NCI-H1092 treated with DMSO at 0.1 percent for 48 hours (cell line): ENCODE measurements at places on chromosomes 4 and X.

DNA sequence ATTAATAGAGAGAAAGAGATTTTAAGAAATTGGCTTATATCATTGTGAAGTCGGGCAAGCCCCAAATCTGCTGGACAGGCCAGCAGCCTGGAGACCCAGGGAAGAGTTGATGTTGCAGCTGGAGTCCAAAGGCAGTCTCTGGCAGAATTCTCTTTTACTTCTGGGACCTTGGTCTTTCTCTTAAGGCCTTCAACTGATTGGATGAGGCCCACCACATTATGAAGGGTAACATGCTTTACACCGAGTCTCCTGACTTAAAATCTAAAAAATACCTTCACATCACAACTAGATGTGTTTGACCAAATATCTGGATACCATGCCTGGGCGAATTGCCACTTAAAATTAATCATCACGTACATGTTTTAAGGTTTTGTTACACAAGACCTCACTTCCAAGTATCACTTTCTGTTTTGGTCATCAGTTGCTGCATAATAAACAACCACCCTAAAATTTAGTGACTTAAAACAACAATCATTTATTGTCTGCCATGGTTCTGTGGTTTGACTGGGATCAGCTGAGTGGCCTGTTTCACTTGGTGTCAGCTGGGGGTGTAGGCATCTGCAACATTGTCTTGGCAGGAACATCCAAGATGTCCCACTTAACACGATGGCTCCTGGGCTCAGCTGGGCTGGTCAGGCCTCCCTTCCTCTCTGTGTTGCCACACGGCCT is 3.4 kb downstream of the CD38 start:
- no peak for DNase-seq

GRCh38 chr4:79049840-79050540 is 110.8 kb upstream of the PAQR3 start:
- peak; percentile 95 for DNase-seq

- DNase-seq: no peak
These were observed 140.5 kb downstream of the ASB9 start for GRCh38 chrX:15129412-15129811.

GRCh38 chr4:9971711-9972110 is 49.6 kb downstream of the SLC2A9 start:
- peak; percentile 9 for DNase-seq

GRCh38 chrX:25083661-25084060 is 67.9 kb upstream of the ARX start:
- DNase-seq: no peak

- no peak for DNase-seq
These were observed 21.3 kb downstream of the ZNF721 start for GRCh38 chr4:477686-478085.

DNA sequence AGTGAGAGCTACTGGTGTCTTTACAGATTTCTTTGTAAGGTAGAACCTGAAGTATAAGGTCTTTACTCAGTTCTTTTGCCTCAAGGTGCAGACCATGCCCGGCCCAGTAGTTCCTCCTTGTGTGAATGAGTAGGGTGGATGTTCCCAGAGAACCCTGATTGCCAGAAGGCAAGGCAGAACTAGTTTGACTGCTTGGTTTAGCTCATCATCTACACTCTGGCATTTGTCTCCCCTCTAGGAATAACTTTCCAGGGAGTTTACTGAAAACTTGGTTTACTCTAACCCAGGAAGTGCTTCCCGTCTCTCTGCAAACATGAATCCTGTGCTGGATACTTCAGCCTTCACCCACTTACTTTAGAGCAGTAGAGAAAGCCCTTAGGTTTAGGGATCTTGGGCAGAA is 29.1 kb downstream of the MCUB start:
- DNase-seq: no peak

GRCh38 chr4:87015416-87015815 is 80.6 kb downstream of the AFF1 start:
- DNase-seq: no peak

DNA sequence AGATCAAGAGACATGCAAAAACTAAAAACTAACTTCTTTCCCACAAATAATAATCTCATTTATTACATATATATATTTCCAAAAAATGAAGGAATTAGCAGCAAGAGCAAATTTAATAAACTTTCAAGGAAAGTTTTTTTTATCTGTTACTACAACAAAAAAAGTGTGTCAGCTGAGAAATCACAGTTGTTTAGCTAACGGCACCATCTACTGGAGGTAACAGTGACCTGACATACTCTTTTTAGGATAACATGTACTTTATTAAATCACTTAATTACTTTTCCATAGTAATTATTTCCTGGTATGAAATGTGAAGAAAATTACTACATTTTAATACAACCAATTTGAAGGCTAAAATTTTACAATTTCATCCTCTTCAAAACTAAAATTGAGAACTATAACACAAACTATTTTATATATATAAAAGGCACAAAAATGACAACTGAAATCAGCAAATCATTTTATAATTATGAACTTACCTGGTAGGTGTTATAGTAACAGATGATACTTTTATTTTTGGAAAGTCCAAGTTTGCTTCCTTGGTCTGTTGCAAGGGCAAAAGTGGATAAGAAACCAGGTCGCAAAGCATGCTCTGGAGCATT is 9.1 kb downstream of the LAMTOR3 start:
- DNase-seq: peak; percentile 6

- DNase-seq: no peak
These were observed 103.1 kb downstream of the ARAP2 start for GRCh38 chr4:36141186-36141585.

- no peak for DNase-seq
These were observed 49.6 kb downstream of the PROM1 start for GRCh38 chr4:16034010-16034748.

DNA sequence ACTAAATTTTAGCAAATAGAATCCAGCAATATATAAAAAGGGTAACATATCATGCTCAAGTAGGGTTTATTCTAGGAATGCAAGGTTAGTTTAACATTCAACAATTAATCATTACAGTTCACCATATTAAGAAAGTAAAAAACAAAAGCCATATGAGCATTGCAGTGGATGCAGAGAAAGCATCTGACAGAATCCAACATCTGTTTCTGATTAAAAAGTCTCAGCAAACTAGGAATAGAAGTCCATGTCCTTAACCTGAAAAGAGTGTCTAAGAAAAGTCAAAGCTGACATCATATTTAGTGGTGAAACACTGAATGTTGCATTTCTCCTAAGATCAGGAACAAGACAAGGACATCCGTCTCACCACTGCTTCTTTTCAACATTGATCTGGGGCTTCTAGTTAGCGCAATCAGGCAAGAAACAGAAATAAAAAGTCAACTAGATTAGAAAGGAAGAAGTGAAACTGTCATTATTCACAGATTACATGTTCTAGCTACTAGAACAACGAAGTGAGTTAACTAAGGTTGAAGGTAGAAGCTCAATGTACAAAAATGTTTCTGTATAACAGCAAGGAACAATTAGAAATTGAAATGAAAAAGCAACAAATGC is 49.3 kb downstream of the MRPL1 start:
- DNase-seq: no peak

- no peak for DNase-seq
These were observed 13.3 kb downstream of the NKX3-2 start for GRCh38 chr4:13530823-13531624.

- DNase-seq: no peak
These were observed 212.5 kb downstream of the NDST4 start for GRCh38 chr4:114900934-114901333.

GRCh38 chr4:100086766-100087431 is 103.4 kb downstream of the DDIT4L start:
- DNase-seq: no peak

- DNase-seq: no peak
These were observed 735.1 kb downstream of the GLUD2 start for GRCh38 chrX:121782544-121782943.

- DNase-seq: no peak
These were observed 128.2 kb downstream of the C4orf51 start for GRCh38 chr4:145808021-145808650.

- DNase-seq: no peak
These were observed 73.2 kb upstream of the AMOT start for GRCh38 chrX:112913807-112914206.

- DNase-seq: no peak
These were observed 148.1 kb upstream of the SH3RF1 start for GRCh38 chr4:169418846-169419245.

GRCh38 chr4:39305912-39306677 is 60.1 kb downstream of the RFC1 start:
- DNase-seq: no peak

GRCh38 chr4:71065991-71066510 is 72.6 kb downstream of the DCK start:
- no peak for DNase-seq

DNA sequence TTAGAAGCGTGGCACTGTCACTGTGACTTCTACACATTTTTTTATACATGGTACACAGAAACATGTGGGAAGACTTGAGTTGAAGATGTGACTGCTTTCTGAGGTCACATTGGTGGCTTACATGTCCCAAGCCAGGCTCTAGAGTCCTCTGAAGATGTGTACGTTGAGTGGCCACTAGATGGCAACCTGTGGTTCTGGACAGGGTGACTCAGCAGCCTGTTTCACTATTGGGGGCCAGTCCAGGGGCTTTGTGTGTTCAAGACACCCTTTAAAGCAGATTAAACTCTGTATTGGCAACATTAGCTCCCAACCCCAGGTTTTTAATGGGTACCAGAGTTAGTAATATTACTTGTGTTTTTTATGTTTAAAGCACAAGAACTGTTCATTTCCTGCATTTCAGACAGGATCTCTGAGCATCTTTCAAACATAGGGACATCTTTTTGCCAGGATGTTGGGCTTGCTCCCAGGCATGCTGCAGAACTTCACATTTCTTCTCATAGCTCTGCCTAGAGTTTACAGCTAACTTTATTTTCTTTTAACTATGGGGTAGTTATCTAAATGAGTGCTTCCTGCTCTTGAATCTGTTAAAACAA is 53.0 kb downstream of the DCUN1D4 start:
- peak; percentile 47 for DNase-seq

- DNase-seq: no peak
These were observed 234.1 kb downstream of the CPE start for GRCh38 chr4:165612936-165613335.

- DNase-seq: peak; percentile 56
These were observed 64.6 kb upstream of the ENPP6 start for GRCh38 chr4:184282251-184282713.

GRCh38 chr4:137249112-137249511 is 283.2 kb downstream of the PCDH18 start:
- DNase-seq: no peak

- DNase-seq: peak; percentile 54
These were observed 3.6 kb downstream of the MID1IP1 start for GRCh38 chrX:38804682-38805431.

DNA sequence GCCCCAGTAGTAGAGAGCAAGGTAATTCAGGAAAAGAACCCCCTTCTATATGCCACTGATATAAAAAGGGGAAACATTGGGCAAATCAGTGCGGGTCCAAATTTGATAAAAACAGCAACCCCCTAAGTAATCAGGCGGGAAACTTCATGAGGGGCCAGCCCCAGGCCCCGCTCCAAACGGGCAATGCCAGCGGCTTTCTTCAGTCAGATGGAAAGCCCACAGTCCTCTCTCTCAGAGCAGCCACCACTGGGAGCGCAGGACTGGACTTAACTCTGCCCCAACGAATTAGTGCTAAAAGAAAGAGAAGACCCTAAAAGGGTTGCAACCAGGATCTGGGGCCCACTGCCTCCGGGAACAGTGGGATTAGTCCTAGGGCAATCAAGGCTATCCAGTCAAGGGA is 9.9 kb downstream of the MAGEA11 start:
- no peak for DNase-seq

- no peak for DNase-seq
These were observed 160.0 kb upstream of the ARX start for GRCh38 chrX:25175743-25176142.

- DNase-seq: no peak
These were observed 30.5 kb upstream of the CRMP1 start for GRCh38 chr4:5923376-5923775.

DNA sequence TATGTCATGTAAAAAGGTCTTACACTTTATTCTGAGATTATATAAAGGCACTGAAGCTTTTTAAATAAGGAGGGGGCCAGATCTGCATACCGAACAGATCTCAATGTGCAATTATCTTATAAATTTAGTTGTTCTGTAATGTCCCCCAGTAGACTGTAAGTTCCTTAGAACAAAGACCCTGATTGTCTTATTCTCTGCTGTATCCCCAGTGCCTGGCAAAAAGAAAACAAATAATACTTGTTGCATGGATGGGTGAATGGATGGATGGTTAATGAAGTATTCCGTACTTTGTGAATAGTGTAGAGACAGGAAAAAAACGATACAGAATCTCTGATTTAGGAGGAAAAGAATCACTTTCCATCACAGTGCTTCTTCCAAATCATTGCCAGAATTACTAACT is 141.5 kb downstream of the CHM start:
- no peak for DNase-seq

GRCh38 chr4:7326306-7326692 is 108.4 kb downstream of the PSAPL1 start:
- no peak for DNase-seq

DNA sequence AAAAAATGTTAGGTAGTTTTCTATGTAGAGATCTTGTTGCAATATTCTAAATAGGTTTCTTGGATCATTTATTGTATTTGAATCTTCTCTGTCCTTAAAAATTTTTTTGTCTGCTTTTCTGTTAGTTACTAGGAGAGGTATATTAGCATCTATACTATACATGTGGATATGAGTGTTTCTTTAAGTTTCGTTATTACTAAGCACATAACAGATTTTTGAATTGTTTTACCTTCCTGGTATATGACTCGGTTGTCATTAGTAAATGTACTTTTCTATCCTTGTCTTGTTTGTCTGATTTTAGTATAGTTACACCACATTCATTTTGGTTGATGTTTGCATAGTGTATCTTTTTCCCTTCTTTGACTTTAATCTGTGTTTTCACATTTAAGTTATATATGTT is 20.2 kb downstream of the PYURF start:
- DNase-seq: no peak

GRCh38 chr4:13524504-13525243 is 19.6 kb downstream of the NKX3-2 start:
- no peak for DNase-seq

GRCh38 chr4:149223659-149224058 is 592.0 kb downstream of the IQCM start:
- DNase-seq: no peak

DNA sequence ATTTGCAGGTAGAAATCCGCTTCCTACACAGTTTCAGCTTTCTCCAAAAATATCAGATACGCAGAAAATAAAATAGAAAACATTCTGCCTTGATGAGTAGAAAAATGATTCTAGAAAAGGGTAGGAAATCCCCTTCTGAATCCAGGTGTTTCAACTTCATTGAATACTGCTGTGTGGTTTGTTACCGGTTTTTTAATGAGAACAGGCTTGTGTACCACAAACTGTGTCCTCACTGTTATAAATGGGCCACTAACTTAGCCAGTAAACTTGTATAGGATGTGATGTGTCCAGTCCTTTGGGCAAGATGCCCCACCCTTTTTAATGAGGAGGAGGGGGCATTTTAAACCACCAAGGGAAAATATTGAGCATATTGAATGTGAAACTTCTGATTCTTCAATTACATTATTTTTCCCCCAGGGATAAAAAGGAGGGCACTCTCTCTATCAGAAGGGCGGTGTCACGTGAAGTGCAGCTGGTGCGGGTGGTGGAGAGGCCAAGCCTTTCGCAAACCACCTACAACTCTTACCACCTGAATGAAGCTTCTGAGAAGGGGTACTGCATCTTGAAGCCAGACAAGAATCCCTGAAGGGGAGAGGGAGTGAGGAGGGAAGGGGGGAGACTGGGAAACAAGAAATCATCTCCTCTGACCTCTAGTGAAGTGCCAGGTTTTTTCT is 4.5 kb downstream of the CXXC4 start:
- peak; percentile 77 for DNase-seq

GRCh38 chr4:58551676-58552075 is 1441.5 kb upstream of the IGFBP7 start:
- DNase-seq: no peak
